Dermis microvascular lymphatic vessel endothelial cell (primary cell): ENCODE measurements at places on chromosomes 11 and 22. TPM values are rescaled to one million over a fixed set of nuclear protein-coding genes. Genes with fewer than 3 reads are reported as not detected.
A peak's percentile ranks its signal among the peaks of the same experiment; 100 is the strongest.

DNA sequence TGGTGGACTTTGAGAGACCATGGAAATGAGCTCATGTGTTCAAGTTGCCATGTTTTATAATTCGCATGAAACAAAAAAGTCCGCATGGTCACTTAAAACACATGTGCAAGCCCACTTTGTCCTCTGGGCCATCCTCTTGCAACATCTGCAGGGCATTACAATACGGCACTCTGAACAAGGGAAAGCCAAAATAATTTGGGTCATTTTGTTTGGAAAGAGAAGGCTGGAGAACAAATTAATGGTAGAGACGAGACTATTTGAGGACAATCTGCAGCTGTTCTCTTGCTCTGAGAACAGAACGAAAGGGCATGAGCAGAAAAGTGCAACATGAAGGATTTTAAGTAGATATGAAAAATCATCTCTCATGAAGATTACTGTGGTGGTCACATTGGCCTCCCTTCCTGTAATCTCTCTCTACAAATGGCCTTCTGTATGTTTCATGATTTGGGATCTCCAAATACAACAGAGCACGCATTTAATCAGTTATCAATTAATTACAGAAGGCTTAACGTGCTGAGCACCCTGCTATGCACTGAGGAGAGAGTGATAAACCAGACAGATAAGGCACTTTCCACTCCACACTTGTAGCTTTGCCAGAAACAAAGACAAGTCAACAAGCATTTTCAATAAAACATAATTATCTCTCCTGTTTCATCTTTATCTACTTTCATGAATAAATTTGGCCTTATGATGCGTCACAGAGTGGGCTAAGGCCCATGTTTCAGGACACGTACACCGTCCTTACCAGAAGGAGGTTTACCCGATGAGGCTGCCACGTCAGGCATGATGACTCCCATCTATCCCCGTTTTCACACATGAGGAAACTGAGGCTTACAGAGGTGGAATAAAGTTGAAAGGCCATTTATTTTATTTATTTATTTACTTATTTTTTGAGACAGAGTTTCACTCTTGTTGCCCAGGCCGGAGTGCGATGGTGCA lies 384.1 kb downstream of the LARGE1 start:
- DNase-seq: no peak

The IL18 gene
- not detected in 2 replicates for total RNA-seq

DNA sequence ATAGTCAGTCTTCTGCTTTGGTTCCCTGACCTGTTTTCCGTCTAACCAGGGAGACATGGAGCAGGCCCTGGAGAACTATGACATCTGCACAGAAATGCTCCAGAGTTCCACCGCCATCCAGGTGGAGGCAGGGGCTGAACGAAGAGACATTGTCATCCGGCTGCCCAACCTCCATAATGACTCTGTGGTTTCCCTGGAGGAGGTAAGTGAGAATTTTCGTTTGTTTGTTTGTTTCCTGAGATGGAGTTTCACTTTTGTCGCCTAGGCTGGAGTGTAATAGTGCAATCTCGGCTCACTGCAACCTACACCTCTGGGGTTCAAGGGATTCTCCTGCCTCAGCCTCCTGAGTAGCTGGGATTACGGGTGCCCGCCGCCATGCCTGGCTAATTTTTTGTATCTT lies 52.9 kb downstream of the CABIN1 start:
- no peak for DNase-seq

The OR51I1 gene
- 0.13 TPM in 1 of 2 replicates, not detected in the other for total RNA-seq

The MFRP gene
- total RNA-seq: not detected in 2 replicates

DNA sequence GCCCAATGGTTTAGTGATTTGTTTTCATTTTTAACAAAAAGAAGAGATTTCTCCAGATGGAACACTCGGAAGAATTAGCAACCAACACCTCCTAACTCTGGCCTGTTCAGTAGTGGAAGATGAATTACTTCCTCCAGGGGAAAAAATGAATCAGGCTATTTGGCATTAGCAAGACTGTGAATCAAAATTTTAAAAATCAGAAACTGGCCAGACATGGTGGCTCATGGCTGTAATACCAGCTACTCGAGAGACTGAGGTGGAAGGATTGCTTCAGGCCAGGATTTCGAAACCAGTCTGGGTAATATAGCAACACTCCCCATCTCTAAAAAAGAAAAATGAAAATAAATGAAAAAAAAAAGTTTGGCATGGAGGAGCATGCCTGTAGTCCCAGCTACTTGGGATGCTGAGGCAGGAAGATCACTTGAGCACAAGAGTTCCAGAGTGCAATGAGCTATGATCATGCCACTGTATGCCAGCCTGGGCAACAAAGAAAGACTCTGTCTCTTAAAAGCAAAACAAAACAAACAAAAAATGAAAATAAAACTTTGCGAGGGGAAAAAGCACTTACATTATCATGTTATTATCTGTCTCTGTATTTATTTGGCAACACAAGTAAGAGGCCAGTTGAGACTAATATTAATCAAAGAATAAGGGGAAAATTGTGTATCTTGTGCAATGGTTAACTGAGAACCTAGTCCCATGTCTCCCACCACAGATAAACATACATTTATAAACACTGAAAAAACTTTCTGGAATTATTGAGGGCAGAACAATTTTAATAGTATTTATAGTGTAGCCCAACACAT lies 796.3 kb upstream of the ANO3 start:
- DNase-seq: no peak

DNA sequence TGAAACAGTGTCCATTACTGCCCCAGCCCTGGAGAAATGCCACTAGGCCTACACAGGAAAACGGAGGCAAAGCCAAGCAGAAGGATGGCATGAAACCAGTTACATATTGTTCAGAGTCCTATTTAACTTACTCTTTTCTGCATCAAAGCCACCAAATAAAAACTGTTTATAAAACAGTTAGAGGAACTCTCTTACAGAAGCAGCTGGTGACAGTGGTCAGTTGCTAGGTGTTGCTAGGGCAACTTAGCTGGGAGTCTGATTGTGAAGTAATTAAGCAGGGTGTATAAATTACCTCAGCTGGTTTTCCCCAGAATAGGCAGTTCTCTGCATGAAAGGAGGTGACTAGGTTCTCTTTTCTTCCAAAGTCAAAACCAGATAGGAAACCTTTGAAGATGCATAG lies 115.6 kb upstream of the ZBED5 start:
- DNase-seq: no peak

The APOBEC3B gene
- 0.76 and 1.3 TPM in 2 replicates for total RNA-seq

The PLA2G3 gene
- total RNA-seq: under 0.01 TPM in 1 of 2 replicates, not detected in the other

DNA sequence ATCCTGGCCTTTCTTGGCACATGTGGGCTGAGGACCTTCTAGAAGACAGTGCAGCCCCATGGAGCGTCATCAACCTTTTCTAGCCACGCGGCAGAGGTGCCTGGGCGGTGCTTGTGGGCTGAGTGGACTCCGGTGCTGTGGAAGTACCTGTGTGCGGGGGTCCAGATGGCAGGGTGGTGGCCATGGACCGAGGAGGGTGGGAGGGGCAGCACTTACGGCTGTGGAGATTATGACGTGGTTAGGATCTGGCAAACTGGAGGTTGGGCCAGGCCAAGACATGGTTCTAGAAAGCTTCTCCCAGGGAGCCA lies 2.0 kb downstream of the TUB start:
- DNase-seq: no peak

- DNase-seq: no peak
These were observed 3.5 kb downstream of the H19 start for GRCh38 chr11:1994121-1994520.

DNA sequence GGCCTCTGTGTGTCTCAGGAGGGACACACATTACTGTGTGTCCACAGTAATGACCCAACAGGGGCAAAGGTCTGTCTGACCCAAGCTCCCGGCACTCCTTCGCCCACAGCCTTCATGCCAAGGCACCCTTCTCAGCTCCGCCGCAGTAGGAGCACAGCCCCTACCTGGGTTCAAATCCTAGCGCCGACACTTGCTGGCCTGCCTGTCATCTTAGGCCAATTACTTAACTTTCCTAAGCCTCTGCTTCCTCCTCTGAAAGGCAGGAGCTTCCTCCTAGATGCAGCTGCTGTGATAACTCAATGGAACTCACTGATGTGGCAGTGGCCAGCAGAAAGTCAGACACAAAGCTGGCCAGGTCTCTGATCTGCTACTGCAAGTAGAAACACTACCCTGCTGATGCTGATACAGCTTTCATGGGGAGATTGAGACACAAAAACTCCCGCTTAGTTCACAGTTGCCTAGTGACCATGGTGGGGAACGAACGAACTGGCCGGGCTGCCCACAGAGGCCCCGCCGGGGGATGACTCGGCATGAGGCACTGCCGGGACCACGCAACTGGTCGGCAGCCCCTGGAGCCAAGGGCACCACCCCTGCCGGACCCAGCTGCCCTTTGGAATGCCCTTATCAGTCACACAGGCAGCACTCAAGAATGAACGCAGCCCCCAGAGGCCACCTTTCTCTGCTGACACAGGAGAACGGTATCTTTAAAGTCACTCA lies 8.1 kb downstream of the EHD1 start:
- DNase-seq: peak; percentile 77

- DNase-seq: no peak
These were observed 71.7 kb downstream of the TBC1D22A start for GRCh38 chr22:46834021-46834737.

DNA sequence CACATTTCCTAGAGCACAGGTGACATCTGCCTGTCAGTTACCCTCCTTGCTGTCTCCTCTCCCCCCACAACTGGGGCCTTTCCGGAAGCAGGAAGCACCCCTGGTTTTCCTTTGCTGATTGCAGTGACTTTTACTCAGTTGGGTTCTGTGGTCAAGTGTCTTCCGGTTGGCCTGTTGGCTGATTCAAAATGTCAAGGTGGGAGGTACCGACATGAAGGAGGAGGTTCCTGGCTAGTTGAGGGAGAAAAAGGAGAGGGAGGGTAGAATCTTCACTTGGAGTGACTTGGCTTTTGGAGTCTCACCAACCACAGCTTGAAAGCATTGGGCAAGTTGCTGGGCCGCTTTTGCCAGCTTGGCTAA lies 9.3 kb upstream of the ADAMTS15 start:
- no peak for DNase-seq

DNA sequence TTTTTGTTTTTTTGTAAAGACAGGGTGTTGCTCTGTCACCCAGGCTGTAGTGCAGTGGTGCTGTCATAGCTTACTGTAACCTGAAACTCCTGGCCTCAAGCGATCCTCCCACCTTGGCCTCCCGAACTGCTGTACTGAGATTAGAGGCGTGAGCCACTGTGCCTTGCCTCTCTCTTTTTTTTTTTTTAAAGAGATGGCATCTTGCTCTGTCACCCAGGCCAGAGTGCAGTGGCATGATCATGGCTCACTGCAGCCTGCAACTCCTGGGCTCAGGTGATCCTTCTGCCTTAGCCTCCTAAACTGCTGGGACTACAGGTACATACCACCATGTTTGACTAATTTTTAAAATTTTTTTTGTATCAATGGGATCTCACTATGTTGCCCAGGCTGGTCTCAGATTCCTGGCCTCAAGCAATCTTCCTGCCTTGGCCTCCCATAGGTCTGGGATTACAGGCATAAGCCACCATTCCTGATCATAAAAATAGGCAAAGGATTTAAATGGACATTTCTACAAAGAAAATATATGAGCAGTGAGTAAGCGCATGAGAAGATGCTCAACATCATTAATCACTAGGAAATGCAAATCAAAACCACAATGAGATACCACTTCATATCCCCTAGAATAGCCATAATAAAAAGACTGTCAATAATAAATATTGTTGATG lies 17.3 kb upstream of the CLNS1A start:
- no peak for DNase-seq

DNA sequence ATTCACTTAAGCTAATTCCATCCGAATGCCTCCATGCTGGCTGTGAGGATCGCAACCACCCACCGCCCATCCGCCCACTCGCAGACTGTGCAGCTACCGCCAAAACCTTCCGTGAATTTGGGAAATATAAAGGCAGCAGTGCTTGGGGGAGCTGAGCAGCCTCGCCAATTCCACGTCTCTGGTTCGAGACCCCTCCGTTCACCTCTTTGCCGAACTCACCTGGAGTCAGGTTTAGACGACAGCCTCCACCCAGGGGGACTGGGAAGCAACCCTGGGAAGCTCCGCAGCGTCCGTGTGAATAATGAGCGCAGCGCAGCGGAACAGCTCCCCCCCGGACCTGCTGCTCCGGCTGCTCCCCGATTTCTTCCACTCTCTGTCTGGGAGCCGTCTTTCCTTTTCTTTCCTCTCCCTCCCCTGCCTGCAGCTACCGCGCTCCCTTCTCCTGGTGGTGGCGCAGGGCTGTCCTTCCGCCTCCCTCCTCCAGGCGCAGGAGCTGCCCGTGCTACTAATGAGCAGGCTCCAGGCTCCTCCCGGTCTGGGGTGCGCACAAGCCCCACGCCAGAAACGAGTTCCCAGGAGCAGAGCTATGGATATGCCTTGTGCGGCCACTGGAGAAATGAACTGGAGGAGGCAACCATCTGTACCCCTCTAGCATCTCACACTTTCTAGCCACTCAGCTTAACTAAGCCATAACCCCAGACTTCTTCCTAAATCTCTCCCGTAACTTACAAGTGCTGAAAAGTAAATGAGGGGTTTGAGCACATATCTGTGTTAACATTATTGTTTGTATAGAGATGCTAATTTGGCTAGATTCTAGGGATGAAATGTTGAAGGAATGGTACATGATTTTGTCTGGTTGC lies 107.3 kb downstream of the XKR3 start:
- no peak for DNase-seq

DNA sequence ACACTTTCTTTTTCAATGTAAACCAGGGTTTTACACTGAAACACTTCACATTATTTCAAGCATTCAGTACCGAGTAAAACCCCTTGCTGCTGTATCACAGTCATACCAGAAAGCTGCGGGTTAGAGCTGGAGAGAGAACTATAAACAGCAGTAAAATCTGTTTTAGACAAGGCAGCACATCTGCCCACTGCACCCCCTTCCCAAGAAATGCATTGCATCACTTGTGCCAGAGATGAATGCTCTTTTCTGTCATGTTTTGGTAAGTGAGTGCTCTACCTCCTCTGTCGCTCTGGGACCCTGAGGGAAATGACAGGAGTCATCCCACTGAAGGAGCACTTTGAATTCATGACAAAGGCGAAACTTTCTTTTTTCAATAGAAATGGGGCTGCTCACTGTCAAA lies 107.2 kb downstream of the MAML2 start:
- no peak for DNase-seq

GRCh38 chr11:8642196-8642841 lies 40.1 kb downstream of the TRIM66 start:
- no peak for DNase-seq

The THY1 gene
- total RNA-seq: 3.8 and 10.1 TPM in 2 replicates

GRCh38 chr11:61054513-61054912 lies 47.8 kb upstream of the CD5 start:
- DNase-seq: no peak
